ENCODE measurements at places on chromosomes 2 and 18.
A peak's percentile ranks its signal among the peaks of the same experiment; 100 is the strongest.

GRCh38 chr2:173760553-173760952 lies 204.6 kb downstream of the SP3 start:
- DNase-seq: peak; percentile 51

- DNase-seq: no peak
Observed at GRCh38 chr2:215487002-215487372, 51.1 kb upstream of the FN1 start.

DNA sequence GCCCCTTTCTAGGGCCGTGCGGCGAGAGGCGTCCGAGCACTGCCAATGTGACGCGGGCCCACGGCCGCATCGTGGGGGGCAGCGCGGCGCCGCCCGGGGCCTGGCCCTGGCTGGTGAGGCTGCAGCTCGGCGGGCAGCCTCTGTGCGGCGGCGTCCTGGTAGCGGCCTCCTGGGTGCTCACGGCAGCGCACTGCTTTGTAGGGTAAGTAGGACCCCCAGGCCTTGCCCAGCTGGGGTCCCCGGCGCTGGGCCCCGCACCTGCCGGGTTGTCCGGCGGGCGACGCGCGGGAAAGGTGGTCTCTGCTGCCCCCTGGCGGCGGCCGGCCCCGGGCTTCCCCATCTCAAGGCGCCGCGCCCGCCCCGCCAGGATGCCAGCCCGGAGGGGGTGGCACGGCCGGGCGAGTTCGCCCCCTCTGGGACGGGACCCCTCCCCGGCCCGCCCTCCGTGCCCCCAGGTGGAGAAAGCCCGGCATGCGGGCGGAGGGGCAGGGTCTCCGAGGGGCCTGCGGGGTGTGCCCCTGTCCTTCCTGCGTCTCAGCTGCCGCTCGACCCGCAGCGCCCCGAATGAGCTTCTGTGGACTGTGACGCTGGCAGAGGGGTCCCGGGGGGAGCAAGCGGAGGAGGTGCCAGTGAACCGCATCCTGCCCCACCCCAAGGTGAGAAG lies 1.9 kb downstream of the PRSS56 start:
- peak; percentile 67 for DNase-seq

GRCh38 chr2:241895712-241896641 lies 26.4 kb downstream of the RTP5 start:
- DNase-seq: peak; percentile 19

GRCh38 chr18:32346671-32347070 lies 124.0 kb downstream of the GAREM1 start:
- DNase-seq: peak; percentile 26

DNA sequence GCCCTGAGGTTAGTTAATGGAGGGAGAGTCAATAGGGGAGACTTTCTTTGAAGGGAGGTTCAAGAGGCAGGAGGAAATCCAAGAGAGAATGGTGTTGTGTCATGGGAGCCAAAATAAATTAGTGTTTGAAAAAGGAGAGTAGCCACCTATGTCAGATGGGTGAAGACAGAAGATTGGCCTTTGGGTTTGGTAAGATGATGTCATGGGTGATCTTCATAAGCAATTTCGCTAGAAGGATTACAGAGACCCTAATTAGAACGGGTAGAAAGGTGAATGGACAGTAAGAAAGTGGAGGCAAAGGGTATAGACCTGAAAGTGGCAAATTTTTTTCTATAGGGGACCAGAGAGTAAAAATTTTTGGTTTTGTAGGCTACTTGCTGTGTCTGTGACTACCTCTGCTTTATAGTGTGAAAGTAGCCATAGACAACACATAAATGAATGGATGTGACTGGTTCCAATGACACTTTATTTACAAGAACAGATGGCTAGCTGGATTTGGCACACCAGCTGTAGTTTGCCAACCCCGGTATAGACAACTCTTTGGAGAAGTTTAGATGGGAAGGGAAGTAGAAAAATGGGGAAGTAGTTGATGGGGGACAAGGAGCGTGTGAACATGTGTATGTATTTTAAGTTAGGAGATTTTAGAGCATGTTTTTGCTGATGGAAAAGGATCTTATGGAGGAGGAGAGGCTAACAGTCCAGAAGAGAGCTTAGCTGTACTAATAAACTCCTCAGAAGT lies 9.3 kb downstream of the STAMBP start:
- DNase-seq: no peak

- DNase-seq: peak; percentile 22
Observed at GRCh38 chr18:62839874-62840713, 124.8 kb downstream of the PHLPP1 start.

- peak; percentile 11 for DNase-seq
Observed at GRCh38 chr2:38465789-38466127, 88.7 kb upstream of the ATL2 start.

- DNase-seq: no peak
Observed at GRCh38 chr2:238566001-238566645, 139.4 kb downstream of the ASB1 start.

GRCh38 chr2:134773759-134774742 lies 55.3 kb upstream of the TMEM163 start:
- no peak for DNase-seq

DNA sequence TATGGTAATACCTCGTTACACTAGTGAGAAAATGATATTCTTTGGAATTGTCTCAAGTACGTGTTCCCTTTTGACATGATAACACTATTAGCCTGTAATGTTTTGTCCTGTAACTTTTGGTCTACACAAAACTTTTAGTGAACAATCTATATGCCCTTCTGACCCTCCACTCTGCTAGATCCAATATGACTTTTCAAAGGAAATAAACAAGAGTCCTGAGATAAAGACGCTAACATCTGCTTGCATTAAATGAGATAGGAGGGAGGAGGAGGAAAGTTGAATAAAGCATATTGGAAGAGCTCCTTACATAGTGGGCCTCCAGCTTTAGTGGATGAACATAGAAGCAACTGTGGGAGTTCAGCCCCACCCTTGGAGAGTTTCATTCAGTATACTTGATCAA lies 83.3 kb upstream of the CAVIN2 start:
- no peak for DNase-seq

- no peak for DNase-seq
Observed at GRCh38 chr2:24220554-24221291, 45.9 kb downstream of the FAM228A start.

- no peak for DNase-seq
Observed at GRCh38 chr2:151830961-151831360, 2.7 kb upstream of the ARL5A start.

GRCh38 chr2:70442301-70443077 lies 111.1 kb downstream of the TGFA start:
- DNase-seq: no peak

DNA sequence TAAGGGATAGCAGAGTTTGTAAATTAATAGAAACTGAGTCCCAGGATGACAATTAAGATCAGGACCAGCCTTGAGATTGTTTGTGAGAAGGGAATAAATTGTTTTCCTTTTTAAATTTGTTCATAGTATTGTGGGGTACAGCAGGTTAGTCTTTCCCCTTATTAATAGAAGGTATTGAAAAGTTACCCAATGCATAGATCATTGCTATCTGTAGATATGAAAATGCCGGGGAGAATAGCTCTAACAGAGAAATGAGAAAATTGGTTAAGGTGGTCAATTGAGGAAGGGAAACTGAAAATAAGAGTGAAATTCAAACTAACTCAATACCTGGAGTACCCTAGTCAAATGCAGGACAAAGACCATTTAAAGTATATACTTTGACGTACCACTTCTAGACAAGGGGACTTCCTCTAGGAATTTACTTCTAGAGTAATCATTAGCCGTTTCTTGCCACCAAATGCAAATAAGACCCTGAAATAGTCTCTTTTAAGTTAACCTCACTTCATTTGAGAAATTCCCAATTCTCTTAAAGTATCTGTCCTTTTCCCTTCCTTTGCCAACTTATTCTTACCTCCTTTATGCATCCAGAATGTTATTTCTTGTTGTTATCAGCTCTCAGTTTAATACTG lies 1224.4 kb upstream of the LRRTM1 start:
- no peak for DNase-seq

DNA sequence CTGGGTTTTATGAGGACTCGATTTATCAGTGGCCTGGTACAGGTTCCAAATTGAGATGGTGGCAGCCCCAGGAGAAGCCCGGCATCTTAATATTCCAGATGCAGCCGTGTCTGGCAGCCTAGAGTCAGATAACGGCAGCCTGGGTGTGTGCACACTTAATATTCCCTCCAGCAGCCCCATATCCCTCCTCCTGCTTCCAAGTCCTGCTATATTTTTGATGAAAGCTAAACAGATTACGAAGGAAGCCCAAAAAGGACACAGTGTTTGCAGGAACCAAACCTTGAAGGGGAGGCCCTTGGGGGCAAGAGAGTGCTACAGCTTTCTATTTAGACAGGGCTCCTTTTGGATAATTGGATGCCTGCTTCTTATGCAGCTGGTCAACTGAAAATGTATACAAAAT lies 25.1 kb upstream of the ALK start:
- DNase-seq: no peak

DNA sequence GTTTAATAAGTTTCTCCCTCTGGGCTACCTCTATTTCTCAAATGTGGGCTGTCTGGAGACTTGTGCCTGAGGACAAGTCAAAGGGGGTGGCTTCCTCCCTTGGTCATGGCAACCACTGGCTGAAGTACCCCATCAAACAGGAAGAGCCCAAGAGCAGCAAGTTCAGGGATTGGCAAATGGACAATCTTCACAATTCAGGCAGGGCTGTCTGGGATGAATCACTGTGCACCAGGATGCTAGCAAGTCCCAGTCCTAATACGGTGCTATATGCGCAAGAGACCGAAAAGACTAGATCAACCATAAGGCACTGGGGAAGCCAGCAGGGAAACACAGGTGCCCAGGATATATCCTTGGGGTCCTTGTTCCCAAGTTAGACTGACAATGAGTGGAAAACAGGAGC lies 75.5 kb downstream of the ANTXR1 start:
- no peak for DNase-seq

DNA sequence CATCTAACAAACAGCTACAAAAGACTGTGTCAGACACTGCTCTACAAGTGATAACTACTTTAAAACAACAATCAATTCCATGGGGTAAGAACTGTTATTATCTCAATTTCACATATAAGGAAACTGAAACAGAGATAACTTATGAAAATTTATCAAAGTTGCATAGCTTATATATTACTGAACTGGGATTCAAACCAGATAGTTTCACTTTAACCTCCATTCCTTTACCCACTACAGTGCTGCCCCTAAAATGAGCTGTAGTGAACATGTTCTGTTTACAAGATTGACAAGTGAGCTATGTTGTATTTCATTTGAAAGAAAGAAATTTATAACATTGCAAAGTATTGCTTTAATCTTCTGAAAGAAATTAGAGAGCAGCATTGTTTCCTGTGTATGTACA lies 14.1 kb upstream of the GCG start:
- DNase-seq: no peak

GRCh38 chr18:78731016-78731397 lies 248.6 kb upstream of the SALL3 start:
- no peak for DNase-seq

DNA sequence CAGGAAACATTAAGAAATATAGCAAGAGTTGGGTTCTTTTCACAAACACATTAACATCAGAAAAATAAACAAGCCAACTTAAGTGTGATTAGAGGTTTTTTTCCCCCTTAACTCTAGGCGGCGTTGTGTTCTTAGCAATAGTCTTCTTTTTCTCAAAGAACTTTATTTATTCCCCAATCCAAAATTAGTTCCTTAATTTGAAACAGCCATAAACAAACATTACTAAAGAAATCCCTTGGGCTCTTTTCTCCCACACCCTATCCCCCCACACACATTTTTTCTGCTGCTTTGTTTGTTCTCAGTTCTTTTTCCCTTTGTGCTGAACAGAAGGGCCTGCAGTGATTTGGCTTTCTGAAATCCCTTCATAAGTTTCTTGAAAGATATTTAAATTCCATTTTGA lies 13.2 kb upstream of the MYO1B start:
- DNase-seq: peak; percentile 90

DNA sequence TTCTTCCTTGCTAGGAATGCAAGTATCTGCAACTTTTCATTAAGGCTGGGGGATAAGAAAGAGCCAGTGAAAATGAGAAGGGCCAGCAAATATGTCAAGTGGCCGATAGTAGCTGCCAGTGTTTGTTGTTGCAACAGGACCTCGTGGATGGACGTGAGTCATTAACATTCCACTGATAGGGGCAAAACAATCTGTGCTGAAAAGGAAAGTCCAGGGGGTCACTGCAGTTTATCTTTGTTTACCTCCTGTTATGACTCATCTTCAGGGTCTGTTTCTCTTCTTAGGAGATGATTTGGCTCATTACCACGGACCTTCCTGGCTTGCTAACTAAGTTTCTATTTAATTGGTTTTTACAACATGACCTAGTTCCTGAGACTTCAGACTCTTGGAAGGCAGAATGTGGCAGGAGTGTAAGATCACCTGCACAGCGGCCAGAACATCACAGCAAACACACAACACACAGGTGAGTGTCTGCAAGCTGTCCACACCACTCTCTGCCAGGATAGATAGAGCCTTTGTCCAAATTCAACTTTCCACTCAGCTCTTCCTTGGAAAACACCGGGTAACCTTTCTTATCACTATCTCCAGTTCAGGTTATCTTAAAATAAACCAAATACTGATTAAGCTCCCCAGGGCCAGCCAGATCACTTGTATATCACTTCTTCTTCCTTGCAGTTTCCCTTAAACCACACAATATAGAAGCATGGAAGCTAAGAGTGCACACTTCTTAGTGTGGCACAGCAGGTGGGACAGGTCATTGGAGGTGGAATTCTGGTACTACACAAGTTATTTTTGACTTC lies 157.5 kb upstream of the LMAN1 start:
- peak; percentile 76 for DNase-seq

GRCh38 chr2:80363791-80364349 lies 59.3 kb upstream of the LRRTM1 start:
- DNase-seq: no peak

GRCh38 chr18:28766027-28766426 lies 589.1 kb upstream of the CDH2 start:
- DNase-seq: peak; percentile 29

- DNase-seq: no peak
Observed at GRCh38 chr2:132374551-132374950, 42.1 kb upstream of the GPR39 start.

- no peak for DNase-seq
Observed at GRCh38 chr2:20539133-20539719, 92.4 kb downstream of the RHOB start.

- DNase-seq: peak; percentile 95
Observed at GRCh38 chr18:73669297-73669696, 478.3 kb downstream of the FBXO15 start.

- DNase-seq: peak; percentile 61
Observed at GRCh38 chr2:127176371-127177311, 43.5 kb downstream of the CYP27C1 start.

GRCh38 chr2:139033300-139033699 lies 253.1 kb upstream of the NXPH2 start:
- DNase-seq: peak; percentile 10

DNA sequence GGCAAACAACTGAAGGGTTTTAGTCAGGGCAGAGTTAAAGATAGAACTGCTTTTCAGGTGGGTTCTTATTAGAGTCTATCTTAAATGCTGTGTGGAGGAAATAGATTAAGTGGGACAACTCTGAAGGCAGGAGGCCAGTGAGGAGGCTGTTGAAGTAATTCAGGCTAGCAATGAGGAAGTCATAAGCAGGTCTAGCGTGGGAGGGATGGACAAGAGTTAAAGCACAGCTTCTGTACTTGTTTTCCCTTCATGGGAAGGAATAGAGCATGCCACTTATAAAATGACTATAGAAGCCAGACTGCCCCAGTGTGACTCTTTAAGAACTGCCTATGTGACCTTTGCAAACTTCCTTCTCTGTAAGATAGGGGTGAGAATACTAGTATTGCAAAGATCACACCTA lies 202.0 kb upstream of the LRRTM1 start:
- DNase-seq: no peak

GRCh38 chr18:21342372-21342771 lies 100.3 kb downstream of the GREB1L start:
- DNase-seq: no peak
